ENCODE measurements at places on chromosomes 5 and 9.

DNA sequence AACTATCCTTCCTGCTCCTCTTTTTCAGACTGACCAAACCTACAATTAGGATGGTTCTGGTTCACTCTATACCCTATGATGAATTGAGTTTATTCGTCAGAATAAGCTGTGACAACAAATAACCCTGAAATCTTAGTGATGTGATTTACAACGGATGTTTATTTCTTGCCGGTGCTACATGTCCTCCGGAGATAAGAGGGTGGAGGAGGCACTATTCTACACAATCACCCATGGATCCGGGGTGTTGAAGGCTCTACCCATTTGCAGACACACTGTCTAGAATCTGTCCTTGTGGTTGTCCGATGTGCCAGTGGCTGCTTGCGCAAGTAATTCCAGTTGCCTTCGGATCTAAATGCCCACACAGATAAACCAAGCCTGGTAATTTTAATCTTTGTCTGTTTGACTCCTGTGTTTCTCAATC lies 44.7 kb downstream of the CDC14B start:
- DNase-seq: no peak

DNA sequence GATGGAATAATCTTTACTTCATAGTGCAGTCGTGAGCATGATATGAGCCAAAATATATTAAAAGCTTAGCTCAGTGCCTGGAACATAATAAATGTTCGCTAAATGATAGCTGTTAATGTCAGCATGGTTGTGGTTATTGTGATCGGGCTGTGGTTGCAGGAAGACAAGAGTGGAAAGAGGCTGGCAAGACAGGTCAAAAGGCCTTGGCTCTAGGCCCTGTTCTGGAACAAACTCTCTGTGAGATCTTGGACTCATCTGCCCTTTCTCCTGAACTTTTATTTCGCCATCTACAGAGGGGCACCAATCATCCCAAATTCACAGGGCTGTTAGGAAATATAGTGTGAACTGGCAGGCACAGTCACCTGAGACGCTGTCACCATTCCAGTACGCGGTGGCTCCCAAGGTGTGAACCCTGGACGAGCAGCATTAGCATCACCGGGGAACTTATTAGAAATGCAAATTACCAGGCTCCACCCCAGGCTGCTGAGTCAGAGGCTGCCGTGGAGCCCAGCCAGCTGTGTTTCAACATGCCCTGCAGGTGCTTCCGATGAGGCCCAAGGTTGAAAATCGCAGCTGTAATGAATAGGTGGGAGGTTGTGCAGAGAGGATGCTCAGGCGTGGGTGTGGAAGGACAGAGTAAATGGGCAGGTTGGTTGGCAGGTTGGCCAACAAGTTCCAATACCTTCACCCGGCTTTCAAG lies 50.2 kb upstream of the SAP30L start:
- no peak for DNase-seq

DNA sequence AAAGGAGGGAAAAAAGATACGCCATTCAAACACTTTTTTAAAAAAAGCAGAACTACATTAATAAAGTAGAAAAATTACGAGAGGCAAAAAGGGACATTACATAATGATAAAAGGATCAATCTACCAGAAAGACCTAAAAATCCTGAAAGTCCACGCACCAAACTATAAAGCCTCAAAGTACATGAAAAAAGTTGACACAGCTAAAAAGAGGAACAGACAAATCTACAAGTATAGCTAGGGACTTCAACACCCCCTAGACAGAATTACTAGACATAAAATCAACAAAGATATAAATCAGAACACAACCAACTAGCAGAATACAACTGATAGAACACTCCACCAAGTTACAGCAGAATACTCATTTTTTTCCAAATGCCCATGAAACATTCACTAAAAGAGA lies 11.1 kb downstream of the CAMSAP1 start:
- DNase-seq: no peak

GRCh38 chr9:37035648-37036370 lies 1.7 kb upstream of the PAX5 start:
- no peak for DNase-seq

DNA sequence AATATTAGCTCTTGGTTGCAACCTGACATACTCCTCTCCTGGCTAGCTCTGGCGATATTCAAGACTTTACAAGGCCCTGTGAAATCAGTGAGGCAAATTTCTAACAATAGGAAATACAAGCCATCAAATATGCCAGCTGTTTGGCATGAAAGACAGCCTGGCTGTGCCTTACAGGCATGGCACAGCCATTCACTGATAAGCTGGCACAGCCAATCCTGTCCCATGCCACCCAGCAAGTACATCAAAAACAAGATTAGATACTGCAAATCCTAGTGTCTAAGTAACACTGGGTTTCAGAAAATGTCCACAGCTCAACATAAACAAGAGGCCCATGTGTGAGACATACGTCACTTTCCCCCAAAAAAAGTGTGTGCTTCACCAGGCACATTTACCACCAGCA lies 1045.8 kb upstream of the DMAC1 start:
- DNase-seq: no peak

DNA sequence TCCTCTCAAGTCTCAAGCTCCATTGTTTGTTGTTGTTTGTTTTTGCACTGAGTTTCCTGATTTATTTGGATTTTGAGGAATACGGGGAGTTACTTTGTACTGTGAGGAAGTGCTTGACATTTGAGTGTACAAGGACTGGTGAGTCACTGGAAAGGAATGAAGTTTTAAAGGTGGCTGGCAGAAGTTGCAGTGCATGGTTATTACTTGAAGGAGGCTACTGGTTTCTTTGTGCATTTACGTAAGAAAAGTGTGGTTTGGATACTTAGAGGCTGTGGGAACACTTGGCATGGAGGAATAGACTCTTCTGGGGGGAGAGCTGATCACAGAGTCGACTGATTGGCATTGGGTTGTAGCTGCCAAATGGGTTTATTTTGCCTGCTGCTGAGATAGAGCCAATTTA lies 919.0 kb downstream of the TAF11L14 start:
- no peak for DNase-seq

DNA sequence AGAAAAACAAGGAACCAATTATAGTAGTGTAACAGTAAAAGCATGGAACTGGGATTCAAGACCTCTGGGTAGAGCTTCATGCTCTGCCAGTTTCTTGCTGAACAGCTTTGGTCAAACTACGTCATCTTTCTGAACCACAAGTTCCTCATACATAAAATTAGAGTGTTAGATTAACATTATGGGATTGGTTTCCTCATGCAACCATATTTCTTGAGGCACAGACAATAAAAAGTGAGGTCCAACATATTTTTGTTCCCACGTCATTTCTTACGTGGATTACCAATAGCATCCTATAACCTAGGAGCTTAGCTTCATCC lies 354.8 kb downstream of the TMEM232 start:
- DNase-seq: no peak

DNA sequence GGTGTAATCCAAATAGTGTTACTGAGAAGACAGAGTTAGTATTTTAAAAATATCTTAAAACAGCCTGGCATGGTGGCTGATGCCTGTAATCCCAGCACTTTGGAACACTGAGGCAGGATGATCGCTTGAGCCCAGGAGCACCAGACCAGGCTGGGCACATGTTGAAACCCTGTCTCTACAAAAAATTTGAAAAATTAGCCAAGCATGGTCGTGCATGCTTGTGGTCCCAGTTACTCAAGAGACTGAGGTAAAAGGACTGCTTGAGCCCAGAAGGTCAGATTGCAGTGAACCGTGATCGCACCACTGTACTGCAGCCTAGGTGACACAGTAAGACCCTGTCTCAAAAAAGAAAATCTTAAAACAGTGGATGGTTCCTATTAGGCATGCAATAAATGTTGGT lies 12.4 kb downstream of the IFNA1 start:
- no peak for DNase-seq

DNA sequence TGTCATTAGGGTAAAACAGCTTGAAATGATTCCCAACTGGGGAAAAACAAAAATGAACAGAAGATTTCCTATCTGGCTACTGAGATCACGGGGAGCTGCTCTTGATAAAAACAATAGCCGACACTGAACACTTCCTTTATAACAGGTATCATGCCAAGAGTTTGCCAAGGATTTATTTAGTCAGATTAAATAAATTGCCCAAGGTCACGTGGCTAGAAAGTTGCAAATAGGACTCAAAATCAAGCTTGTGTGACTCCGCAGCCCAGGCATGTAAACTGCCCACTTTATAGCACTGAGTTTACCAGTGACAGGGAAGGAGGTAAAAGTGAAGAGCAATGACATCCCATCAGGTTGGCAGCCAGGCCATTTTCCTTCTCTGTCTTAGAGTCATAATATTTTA lies 120.7 kb upstream of the ZNF618 start:
- no peak for DNase-seq

GRCh38 chr9:114176624-114177291 lies 21.4 kb downstream of the COL27A1 start:
- no peak for DNase-seq

DNA sequence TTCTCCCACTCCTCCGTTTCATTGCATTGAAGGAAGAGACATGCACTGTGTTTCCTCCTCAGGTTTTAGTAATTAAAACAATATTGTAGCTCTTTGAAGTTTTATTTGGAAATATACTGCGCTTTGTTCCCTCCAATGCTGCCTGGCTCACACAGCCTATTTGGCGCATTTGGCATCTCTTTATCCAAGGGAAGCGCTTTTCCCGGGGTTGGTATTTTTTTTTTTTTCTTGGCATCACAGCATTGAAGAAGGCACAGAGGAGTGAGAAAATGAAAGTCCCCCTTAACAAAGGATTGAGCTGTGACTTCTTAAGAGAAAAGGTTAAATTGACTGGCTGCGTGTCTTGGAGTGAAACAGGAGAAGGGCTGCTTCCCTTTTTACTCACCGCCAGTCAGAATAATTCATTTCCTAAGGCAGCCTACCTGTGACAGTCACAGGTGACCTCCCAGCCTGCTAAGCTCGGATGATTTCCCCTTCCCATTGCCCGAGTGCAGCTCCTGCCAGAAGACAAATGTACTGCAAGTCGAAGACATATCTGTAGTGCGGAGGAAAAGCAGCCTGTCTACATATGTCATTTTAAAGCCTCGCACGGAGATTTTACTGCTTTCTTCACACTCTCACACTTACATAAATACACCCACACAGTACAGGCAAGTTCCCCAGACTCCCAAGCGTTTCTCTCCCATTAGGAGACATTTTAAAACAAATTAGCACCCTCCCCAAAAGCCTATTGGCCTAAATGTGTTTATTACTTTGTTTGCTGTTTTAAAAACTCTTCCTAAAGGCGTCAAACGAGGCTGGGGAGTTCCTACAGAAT lies 665.5 kb upstream of the ZNF608 start:
- DNase-seq: no peak

GRCh38 chr9:93235300-93235960 lies 51.5 kb downstream of the WNK2 start:
- DNase-seq: no peak

Data from activated CD4-positive, alpha-beta T cell treated with anti-CD3 and anti-CD28 coated beads, Interleukin-2, amount 50 U/mL, for 4 hours (primary cell).